A549 treated with CpdA at 1 μM for 4 hours (cell line): ENCODE measurements at places on chromosomes 5 and 9. TPM values are rescaled to one million over a fixed set of nuclear protein-coding genes. Genes with fewer than 3 reads are reported as not detected.

Gene ANKRD18B
- 5.6 to 8.6 TPM (median 7.2 TPM) in 5 replicates for total RNA-seq

Gene KIAA1958
- total RNA-seq: 1.8 to 2.7 TPM (median 2.6 TPM) in 5 replicates

Gene PCDHB2
- 2.7 to 5.4 TPM (median 3.7 TPM) in 5 replicates for total RNA-seq

Gene HCN1
- not detected in 5 replicates for total RNA-seq

Gene JADE2
- total RNA-seq: 24.1 to 30.8 TPM (median 28.4 TPM) in 5 replicates

Gene CD14
- 3.6 to 5.6 TPM (median 4.4 TPM) in 5 replicates for total RNA-seq

Gene SLC6A3
- 0.05 to 0.14 TPM (median 0.08 TPM) in 5 replicates for total RNA-seq

Gene CTXN3
- not detected in 5 replicates for total RNA-seq

Gene NMUR2
- total RNA-seq: 0.03 to 0.06 TPM (median 0.06 TPM) in 3 of 5 replicates, not detected in the others

Gene OBP2A
- not detected in 5 replicates for total RNA-seq

Gene PGM5
- not detected in 5 replicates for total RNA-seq

Gene CENPH
- 24.3 to 29.3 TPM (median 27.5 TPM) in 5 replicates for total RNA-seq

Gene CFAP77
- total RNA-seq: 0.08 to 0.28 TPM (median 0.10 TPM) in 3 of 5 replicates, not detected in the others

Gene CATSPER3
- total RNA-seq: 0.21 to 0.59 TPM (median 0.41 TPM) in 5 replicates

Gene INSL4
- 15.5 to 17.9 TPM (median 16.0 TPM) in 5 replicates for total RNA-seq

Gene TMEM252
- not detected in 5 replicates for total RNA-seq

Gene CXCL14
- total RNA-seq: 0.07 to 0.20 TPM (median 0.17 TPM) in 4 of 5 replicates, not detected in the other

Gene PPP1R26
- 15.3 to 21.2 TPM (median 18.7 TPM) in 5 replicates for total RNA-seq

Gene PCDHB11
- 0.06 to 0.14 TPM (median 0.09 TPM) in 5 replicates for total RNA-seq

Gene CDKN2B
- not detected in 5 replicates for total RNA-seq

Gene ATP6V1G1
- total RNA-seq: 109 to 146 TPM (median 115 TPM) in 5 replicates

Gene NUTM2G
- total RNA-seq: not detected in 5 replicates

Gene STK32A
- total RNA-seq: 0.09 to 0.30 TPM (median 0.29 TPM) in 5 replicates
